ENCODE measurements at places on chromosomes 6 and 20.

GRCh38 chr20:24580006-24580405 lies 110.6 kb downstream of the SYNDIG1 start:
- no peak for DNase-seq

- DNase-seq: peak; percentile 13
These were observed 677 bp downstream of the PXMP4 start for GRCh38 chr20:33719277-33719988.

GRCh38 chr6:14596410-14596809 lies 478.8 kb downstream of the CD83 start:
- DNase-seq: no peak

DNA sequence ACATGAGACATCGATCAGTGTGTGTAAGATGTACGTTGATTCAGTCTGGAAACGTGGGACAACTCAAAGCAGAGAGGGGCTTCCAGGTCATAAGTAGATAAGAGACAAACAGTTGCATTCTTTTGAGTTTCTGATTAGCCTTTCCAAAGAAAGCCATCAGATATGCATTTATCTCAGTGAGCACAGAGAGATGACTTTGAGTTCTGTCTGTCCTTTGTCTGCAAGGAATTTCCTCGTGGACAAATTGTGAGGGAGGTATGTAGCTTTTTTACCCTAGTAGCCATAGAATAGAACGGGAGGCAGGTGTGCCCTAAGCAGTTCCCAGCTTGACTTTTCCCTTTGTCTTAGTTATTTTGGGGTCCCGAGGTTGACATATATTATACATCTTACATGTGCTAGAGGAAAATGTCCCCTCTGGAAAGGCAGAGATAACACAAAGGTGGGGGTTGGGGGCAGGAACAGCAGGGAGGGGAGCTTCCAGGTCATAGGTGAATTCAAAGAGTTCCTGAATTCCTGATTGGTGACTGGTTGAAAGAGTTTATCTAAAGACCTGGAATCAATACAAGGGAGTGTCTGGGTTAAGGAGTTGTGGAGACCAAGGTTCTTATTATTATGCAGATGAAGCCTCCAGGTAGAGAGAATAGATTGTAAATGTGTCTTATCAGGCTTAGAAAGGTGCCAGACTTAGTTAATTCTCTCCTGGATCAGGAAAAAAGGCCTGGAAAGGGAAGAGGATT lies 237.0 kb downstream of the NFATC2 start:
- DNase-seq: no peak

GRCh38 chr6:158847786-158848185 lies 28.6 kb upstream of the EZR start:
- DNase-seq: no peak

DNA sequence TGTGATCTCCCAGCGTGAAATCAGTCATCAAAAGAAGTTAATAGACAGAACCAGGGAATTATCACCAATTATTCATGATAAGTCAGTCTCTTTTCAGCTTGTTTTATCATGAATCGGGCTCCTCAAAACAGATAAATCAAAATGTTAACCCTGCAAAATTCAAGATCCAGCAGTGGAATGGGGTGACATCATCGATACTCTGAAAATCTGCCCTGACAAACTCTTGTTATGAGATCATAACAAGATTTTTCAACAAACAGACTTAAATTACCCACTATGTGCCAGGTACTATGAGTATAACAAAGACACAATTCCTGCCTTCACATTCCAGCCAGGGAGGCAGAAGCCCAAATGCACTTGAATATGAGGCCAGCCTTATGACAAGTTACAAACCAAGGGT lies 64.4 kb downstream of the PTPRK start:
- no peak for DNase-seq

DNA sequence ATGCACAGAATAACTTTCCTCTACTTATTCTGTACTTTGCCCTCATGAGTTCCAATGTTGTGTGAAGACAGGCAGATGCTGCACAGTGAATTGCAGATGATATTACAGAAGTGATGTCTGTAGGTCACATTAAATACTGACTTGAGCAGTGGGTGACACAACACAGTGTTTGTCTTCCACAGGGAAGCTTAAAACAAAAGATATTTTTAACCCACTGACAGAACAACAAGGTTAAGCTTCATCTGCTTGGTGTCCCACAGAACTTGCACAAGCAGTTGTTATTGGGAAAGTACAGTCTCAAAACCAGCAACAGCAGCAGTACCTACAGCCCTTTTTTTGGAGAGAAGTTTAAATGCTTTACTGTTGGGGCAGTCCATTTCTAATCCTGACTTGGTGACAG lies 10.5 kb downstream of the SUMO4 start:
- no peak for DNase-seq

GRCh38 chr6:88368071-88368787 lies 202.1 kb upstream of the CNR1 start:
- DNase-seq: no peak

- DNase-seq: no peak
These were observed 32.3 kb upstream of the SULF2 start for GRCh38 chr20:47817573-47817972.

GRCh38 chr6:144353871-144354314 lies 68.8 kb downstream of the UTRN start:
- DNase-seq: no peak

- DNase-seq: no peak
These were observed 254.4 kb upstream of the POU3F2 start for GRCh38 chr6:98579941-98580340.

DNA sequence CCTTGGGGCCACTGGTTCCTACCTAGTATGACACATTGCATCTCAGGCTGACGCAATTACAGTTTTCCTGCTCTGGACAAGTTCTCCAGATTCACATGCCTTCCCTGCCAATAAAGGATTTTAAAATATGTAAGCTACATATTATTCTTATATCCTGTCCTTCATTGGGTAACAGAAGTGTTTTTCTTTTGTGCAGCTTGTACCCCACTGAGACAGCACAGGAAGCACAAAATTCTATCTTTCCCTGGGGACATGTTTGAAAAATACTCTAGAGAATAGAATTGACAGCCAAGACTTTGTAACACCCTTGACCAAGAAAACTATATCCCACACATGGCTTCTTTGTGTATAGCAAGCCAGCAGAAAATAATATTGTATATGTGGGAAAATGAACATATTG lies 456.8 kb downstream of the MAFB start:
- no peak for DNase-seq

DNA sequence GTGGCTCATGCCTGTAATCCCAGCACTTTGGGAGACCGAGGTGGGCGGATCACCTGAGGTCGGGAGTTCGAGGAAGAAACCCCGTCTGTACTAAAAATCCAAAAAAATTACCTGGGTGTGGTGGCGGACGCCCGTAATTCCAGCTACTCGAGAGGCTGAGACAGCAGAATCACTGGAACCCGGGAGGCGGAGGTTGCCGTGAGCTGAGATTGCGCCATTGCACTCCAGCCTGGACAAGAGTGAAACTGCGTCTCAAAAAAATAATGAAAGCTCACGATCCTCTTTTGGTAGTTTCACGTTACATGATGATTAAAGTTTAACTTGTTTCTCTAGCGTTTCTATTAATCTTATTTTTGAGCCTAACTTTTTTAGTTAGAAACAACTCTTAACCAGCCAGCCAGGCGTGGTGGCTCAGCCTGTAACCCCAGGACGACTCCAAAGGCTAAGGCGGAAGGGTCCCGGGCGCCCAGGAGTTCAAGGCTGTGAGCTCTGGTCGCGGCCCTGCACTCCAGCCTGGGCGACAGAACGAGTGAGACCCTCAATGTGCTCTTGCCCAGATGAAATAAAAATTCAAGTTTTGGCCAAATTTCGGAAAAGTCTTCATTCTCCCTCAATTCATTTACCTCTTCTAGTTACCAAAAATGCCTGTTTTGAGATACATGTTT lies 1.2 kb upstream of the WRNIP1 start:
- no peak for DNase-seq

DNA sequence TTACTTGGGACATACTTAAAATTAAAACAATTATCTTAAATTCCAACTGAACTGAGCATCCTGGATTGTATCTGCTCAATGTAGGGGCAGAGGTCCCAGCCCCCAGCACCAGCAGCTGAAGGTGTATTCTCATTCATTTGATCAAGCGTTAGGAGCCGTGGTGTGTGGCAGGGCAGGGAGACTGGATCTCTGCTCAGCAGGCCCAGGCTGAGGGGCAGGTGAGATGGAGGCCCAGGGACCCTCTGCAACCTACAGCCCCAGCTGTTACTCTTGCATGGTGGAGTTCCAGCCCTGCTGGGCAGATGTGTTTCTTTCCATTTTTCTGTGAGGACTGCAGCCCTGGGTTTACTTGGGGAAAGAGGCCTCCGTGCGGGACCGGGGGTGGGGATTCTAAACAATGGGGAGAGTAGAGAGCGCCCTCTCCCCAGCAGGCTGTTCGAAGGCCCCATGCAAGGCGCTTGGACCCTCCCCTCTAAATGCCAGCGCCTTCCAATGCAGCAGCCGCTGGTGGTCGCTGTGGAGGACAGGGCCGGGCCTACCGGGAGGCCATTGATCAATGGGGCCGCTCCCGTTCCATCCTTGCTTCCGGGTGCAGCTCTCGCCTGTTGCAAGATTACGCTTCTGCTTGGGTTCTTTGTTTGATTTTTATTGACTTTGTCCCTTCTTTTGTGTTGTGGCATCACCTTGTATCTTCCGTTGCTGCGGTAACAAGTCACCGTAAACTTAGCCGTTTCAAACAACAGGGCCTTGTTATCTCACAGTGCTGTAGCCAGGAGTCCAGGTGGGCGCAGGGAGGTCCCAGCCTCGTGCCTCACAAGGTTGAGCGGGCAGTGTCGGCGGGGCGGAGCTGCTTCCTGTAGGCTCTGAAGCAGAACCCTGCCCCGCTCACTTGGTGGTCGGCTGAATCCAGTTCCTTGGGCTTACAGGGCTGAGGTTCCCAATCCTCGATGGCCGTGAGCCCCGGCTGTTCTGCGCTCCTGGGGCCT lies 134.8 kb upstream of the PHACTR3 start:
- DNase-seq: no peak

DNA sequence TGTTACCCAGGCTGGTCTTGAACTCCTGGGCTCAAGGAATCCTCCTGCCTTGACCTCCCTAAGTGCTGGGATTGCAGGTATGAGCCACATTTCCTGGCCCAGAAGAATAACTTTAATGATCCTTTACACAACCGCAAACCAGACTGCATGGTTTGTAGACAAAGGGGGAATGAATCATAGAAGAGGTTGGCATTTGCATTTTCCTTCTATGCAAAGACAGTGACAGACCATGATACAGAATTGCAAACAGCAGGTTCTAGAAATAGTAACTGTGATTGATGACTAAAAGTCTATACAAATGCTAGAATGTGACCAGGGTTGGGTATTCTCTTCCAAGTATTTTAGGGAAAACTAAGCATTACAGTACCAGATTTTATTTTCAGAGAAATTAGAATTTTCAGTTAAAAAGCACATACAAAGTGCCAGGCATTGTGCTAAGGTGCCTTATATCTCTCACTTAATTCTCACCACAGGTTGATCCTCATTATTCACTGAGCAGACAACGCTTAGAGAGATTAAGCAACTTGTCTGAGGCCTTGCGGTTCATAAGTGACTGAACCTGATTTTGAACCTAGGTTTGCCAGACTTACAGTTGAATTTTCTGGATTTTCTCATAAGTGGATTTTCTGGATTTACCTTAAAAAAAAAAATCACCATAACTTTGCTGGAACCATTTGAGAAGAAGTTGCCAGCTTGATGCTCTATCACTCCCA lies 146.6 kb downstream of the ZFAND3 start:
- no peak for DNase-seq

- DNase-seq: no peak
These were observed 1.3 kb upstream of the DNAH8 start for GRCh38 chr6:38713812-38714211.

DNA sequence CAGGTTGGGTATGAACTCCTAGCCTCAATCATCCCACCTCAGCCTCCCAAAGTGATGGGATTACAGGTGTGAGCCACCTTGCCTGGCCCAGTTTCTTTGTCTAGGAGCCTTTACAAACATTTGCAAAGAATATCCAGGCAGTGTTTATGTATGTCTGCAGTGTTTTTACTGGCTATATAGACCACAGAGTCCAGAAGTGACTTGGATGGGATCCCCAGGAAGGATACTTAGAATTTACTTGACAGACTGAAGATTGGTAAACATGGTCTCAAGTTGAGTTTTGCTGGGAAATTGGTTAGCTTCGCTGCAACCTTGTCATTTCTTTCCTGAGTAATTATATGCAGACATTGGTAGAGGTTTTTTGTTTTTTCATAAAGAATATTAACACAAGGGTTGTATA lies 23.8 kb downstream of the JARID2 start:
- DNase-seq: no peak

GRCh38 chr6:55397986-55398385 lies 70.7 kb downstream of the GFRAL start:
- no peak for DNase-seq

DNA sequence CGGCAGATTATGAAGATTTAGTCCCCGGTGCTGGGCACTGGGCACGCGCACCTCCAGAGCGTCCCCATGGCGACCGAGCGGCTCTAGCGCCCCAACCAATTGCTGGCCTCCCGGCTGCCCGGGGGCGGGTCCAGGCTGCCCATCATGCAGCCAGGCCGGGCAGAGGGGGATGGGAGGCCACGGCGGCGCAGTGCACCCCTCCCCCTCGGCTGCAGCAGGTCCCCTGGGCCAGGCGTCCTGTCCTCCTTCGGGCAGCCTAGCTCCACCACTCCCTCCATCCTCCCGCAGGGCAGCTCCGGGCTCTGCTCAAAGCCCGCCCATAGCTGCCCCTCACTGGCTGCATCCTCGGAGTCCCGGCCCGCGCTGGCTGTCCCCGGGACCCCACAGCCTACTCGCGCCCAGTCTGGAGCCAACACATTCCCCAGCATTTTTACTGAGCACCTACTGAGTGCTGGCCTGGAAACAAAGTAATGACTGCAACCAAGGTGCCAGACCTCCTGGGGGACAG lies 99.4 kb downstream of the ASXL1 start:
- no peak for DNase-seq

DNA sequence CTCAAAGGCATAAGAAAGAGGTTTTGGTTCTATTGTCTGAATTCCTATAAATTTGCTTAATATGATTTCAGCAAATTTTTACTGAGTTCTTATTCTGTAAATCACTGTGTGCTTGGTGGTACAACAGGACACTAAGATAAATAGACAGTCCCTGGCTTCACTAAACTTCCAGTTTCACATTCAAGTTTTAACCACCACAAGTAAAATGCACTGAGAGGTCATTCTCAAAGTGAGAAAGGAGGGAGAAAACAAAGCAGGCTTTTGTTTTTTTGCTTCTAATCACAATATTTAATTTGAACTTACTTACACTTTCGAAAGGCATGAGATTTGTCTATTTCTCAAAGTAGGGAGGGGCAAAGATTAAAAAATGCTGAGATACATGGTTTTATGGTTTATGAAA lies 445.7 kb downstream of the CDC5L start:
- no peak for DNase-seq

DNA sequence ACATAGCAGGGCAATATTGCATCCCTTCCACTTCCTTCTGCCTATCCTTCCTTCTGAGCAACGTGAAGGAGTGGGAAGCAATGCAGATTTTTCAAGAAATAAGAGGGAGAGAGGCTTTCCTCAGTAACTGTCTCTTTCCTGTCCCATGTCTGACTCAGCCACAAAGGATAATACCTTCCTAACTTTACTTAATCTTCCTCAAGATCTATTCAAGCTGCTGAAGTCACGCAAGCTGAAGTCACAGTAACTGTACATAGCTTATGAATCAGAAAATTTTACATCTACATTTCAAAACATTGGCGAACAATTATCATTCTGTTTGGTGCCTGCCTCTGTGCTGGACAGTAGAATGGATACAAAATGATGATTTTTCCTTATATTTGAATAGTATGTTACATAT lies 86.4 kb upstream of the POU3F2 start:
- DNase-seq: no peak

- DNase-seq: no peak
These were observed 19.3 kb downstream of the PLCB1 start for GRCh38 chr20:8151372-8151771.

All from CD8-positive, alpha-beta T cell (primary cell).